ENCODE measurements at places on chromosomes 11 and 22.

DNA sequence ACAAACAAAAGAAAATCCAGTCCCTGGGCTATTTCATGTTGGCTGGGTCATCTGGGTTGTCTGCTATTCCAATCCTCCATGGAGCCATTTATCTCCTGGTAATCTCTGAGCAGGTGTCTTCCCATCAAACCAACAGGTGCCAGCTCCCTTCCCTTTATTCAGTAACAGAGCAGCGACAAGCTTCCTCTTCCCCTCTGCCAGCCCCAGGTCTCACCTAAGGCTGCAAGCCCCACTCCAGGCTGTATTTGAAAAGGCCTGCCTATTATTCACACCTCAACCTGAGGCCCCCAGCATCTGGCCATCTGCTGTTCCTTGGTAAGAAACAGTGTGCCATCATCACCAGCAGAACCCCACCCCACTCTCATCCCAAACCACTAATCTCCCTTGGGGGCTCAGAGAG lies 436.2 kb downstream of the BUD13 start:
- no peak for DNase-seq

DNA sequence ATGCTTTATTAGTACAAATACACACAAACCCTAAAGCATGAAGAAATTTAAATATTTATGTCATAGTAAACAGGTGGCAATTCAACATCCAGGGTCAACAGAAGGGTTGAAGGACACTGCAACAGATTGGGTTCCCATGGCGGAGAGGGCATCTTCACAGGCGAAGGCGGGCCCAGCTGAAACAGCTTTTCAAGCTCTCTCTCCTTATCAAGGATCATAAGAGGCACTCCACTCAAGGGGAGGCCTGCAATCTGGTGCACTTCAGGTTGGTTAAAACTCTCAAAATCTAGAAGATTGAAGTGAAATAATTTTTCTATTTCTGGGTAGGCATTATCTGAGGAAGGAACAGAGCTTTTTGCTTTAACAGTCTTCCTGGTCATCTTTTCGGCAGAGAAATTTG lies 16.8 kb upstream of the SLC22A8 start:
- no peak for DNase-seq

DNA sequence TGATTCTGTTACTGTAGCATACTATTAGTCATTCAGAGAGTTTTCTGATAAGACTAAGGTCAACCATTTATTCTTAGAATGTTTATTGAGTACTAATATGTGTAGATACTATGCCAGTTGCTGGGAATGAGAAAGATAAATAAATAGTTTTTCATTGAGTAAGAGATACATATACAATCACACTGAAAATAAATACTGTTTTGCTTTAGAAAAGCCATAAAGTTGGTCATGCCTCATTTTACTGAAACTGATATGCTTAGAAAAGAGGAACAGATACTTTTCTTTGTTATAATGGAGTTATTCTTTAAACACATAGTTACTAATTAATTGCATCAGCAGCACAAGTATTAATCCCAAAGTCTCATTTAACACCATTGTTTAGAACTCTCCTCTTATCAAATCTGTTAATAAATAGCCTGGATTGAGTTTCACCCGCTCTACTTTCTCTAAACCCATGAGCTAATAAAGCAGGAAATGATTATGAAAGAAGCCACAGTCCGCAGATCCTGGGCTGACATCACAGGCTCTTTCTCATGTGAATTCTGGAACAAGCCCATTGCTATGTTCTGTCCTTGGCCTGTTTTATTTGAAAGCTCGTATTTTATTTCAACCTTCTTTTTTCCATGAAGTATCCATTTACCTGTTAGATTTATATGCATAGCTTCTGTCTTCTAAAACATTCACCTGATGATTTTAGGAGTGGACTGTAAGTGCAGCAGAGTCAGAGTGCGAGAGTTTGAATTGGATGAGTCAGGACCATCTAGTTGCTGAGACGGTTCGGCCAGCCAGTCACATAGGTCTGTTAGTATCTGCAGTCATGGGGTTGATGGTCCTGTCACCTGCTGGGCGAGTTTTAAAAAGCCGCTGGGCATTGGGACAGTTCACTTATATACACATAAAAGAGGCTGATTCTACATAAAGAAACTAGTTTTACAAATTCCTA lies 35.5 kb downstream of the PIWIL4 start:
- DNase-seq = no peak

DNA sequence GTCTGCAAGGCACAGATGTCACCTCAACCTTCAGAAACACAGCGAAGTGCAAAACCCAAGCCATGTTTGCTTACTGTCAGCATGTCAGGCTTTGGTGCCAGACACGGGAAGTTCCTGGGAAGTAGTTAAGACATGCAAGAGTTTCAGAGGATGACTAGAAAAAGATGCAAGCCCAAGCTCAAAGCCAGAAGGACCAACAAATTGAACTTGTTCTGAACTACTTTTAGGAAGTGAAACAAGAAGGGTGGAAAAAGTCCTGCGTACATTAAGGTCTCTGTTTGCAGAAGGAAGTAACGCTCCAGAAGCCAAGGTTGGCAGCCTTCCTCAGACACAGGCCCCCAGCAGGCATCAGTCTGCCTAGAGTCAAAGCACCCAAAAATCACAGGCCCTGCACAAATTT lies 2.6 kb downstream of the AP1B1 start:
- DNase-seq = no peak

- DNase-seq = no peak
These were observed 625.2 kb downstream of the CNTN5 start for GRCh38 chr11:99645934-99646333.

GRCh38 chr22:30402028-30402765 lies 5.4 kb downstream of the SEC14L2 start:
- DNase-seq = no peak

All from BJ (cell line).